ENCODE measurements at places on chromosomes 16 and 17.

GRCh38 chr16:84879569-84880487 is 60.0 kb downstream of the CRISPLD2 start:
- no peak for DNase-seq

DNA sequence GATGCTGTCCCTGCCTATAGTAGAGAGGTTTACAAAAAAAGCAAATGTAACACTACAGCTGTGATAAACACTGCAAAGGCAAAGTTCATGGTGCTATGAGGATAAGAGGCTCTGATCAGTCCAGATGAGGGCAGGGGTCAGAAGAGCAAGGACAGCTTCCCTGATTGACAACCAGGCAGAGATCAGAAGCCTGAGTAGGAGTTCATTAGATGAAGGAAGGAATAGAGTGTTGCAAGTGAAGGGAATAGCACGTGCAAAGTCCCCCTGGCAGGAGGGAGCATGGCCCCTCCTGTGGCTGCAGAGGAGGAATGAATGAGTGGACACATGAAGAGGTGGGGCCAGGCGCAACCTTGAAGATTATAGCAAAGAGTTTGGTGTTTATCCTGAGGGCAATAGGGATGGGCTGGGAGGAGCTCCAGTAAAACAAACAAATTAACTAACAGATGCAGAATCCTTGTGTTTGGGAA is 208.4 kb upstream of the IRX5 start:
- DNase-seq = no peak

GRCh38 chr16:69724981-69725479 is 1.3 kb downstream of the NQO1 start:
- DNase-seq = no peak

DNA sequence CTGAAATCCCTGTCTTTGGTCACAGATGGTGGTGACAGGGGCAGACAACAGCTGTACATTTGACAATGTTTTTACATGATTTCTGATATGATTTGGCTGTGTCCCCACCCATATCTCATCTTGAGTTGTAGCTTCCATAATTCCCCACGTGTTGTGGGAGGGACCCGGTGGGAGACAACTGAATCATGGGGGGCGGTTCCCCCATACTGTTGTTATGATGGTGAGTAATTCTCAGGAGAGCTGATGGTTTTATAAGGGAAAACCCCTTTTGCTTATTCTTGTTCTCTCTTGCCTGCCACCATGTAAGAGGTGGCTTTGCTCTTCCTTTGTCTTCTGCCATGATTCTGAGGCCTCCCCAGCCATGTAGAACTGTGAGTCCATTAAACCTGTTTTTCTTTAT is 353.9 kb downstream of the CPPED1 start:
- no peak for DNase-seq

- DNase-seq = no peak
Measured at GRCh38 chr16:79844603-79845002, 244.1 kb upstream of the MAF start.

DNA sequence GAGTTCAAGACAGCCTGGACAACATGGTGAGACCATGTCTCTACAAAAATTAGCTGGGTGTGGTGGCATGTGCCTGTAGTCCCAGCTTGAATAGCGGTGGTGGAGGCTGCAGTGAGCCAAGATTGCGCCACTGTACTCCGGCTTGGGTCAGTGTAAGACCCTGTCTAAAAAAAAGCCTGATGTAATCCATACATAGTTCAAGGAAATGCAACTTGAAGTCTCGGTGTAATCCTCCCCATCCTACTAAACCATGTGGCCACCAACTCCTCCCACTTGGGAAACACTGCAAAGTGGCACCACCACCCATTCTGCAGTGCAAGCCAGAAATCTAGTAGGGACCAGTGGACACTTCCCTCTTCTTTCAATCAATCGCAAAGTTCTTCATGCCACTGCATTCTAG is 5.4 kb upstream of the KPNB1 start:
- no peak for DNase-seq

- DNase-seq = no peak
Measured at GRCh38 chr17:32461853-32462617, 17.7 kb downstream of the PSMD11 start.

- DNase-seq = no peak
Measured at GRCh38 chr16:18060351-18060750, 276.2 kb downstream of the NPIPA8 start.

DNA sequence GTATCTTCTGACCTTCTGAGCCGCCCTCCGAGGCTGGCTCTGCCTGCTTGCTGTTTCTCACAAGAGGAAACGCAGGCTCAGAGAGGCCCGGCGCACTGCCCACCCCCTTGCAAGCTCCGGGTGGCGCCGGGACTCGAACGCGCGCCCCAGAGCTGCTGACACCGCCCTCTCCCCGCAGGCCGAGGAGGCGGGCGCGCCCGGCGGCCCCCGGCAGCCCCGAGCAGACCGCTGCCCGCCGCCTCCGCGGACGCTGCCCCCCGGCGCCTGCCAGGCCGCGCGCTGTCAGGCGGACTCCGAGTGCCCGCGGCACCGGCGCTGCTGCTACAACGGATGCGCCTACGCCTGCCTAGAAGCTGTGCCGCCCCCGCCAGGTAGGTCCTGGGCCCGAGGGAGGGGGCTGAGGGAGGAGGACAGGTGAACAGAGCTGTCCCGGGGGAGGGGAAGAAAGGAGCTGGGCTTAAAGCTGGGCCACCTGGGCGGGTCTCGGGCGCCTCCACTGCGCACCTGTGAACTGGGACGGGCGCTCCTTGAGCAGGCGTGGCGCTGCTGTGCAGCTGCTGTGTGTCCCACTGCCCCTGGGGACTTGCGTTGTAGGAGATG is 18.2 kb downstream of the WFDC1 start:
- DNase-seq = no peak

- DNase-seq = no peak
Measured at GRCh38 chr17:57677858-57678257, 67.2 kb downstream of the CCDC182 start.
